ENCODE measurements at places on chromosomes 1 and 21. TPM values are rescaled to one million over a fixed set of nuclear protein-coding genes. Genes with fewer than 3 reads are reported as not detected.

SYTL1 gene
- 53.7 TPM for total RNA-seq

GPR52 gene
- 0.21 TPM for total RNA-seq

OR14K1 gene
- total RNA-seq, result not detected

ZNF362 gene
- 1.3 TPM for total RNA-seq

GJA8 gene
- not detected for total RNA-seq

LHX8 gene
- under 0.01 TPM for total RNA-seq

LRRC41 gene
- total RNA-seq, result 117 TPM

RCSD1 gene
- total RNA-seq, result under 0.01 TPM

MROH9 gene
- total RNA-seq, result not detected

PRELP gene
- not detected for total RNA-seq

SCAF4 gene
- total RNA-seq, result 1.7 TPM

CA14 gene
- not detected for total RNA-seq

RBBP5 gene
- total RNA-seq, result 19.4 TPM

TLR5 gene
- total RNA-seq, result 1.1 TPM

STIL gene
- total RNA-seq, result 1.7 TPM

SLC37A1 gene
- 7.7 TPM for total RNA-seq

CYP4X1 gene
- not detected for total RNA-seq

AADACL4 gene
- total RNA-seq, result not detected

CD34 gene
- total RNA-seq, result 0.21 TPM

LCE1D gene
- total RNA-seq, result not detected

CDCA8 gene
- 1.4 TPM for total RNA-seq

DNAJC28 gene
- total RNA-seq, result 0.85 TPM

ECM1 gene
- 13.9 TPM for total RNA-seq

SIKE1 gene
- 54.2 TPM for total RNA-seq

LMOD1 gene
- not detected for total RNA-seq

NR1I3 gene
- not detected for total RNA-seq

PTCH2 gene
- total RNA-seq, result not detected

MROH7 gene
- not detected for total RNA-seq

PRDM16 gene
- total RNA-seq, result 1.1 TPM

MTARC1 gene
- total RNA-seq, result 3.1 TPM

ERICH3 gene
- not detected for total RNA-seq

TCHHL1 gene
- total RNA-seq, result not detected

MX2 gene
- total RNA-seq, result 0.24 TPM

CATSPERE gene
- total RNA-seq, result 0.24 TPM

ACTL8 gene
- not detected for total RNA-seq

MXRA8 gene
- total RNA-seq, result 12.0 TPM

GSTM1 gene
- 0.96 TPM for total RNA-seq

SPRR2D gene
- total RNA-seq, result not detected

RHCE gene
- total RNA-seq, result 3.6 TPM

TSPAN2 gene
- total RNA-seq, result 3.4 TPM

GJB4 gene
- total RNA-seq, result 48.9 TPM

All from tracheal epithelial cell (primary cell).